C1 segment of cervical spinal cord (tissue), 14 donors: ENCODE measurements at places on chromosomes 13 and 19.

DNA sequence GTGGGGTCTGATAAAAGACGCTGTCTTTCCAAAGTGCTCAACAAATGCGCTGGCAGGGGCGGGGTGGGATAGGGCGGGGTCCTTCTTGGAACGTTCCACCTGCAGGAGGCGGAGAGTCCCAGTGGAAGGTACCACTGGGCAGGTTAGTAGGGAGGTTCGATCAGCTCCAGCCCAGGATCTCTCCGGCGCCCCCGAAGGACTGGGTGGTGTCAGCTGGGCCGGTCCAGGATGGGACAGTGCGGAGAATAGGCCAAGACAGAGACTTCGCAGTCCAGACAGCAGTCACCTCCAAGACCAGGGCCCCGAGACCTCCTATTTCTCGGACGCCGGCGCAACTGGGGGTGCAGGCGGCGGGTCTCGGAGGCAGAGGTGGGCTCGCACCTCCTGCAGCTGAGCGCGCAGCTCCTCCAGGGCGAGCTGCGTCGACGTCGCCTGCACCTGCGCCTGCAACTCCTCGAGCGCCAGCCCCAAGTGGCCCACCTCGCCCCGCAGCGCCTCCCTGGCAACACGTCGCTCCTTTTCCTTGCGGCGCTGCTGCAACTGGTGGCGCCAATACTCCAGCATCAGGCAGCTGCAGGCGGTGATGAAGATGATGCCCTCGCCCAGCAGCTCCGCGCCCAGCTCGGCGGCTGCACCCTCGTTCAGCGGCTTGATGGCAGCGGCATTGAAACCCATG, 21.6 kb downstream of the VASP start:
- no peak for DNase-seq

GRCh38 chr19:51509823-51510660, 8.4 kb upstream of the SIGLEC12 start:
- DNase-seq = no peak

DNA sequence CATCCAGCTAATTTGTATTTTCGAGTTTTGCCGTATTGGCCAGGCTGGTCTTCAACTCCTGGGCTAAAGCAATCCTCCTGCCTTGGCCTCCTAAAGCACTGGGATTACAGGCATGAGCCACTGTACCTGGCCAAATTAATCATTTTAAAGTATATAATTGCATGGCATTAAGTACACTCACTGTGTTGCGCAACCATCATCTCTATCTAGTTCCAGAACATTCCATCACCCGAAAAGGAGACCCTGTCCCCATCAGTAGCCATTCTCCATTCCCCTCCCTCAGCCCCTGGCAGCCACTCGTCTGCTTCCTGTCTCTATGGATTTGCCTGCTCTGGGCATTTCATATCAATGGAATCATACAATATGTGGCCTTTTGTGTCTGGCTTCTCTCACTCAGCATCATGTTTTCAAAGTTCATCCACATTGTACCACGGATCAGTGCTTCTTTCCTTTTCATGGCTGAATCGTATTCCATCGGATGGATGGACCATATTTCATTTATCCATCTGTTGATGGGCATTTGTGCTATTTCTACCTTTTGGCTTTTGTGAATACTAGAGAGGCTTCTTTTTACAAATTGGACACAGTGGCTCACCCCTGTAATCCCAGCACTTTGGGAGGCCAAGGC, 13.1 kb downstream of the PGPEP1 start:
- no peak for DNase-seq

DNA sequence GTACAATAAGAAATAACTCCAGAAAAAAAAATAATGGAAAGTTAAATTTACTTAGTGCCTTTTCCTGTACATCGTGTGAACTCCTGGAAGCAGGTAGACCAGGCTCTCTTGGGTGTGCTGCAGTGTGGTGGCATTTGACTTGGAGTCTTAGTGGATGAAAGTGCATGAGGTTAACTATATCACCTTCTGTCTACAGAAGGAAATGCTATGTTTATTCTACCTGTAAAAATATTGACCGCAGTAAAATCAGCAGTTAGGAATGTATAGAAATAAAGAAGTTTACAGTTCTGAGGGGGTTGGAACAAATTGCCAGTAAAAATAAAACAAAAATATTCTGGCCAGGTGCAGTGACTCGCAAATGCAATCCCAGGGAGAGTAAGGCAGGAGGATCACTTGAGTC, 722.1 kb downstream of the LIG4 start:
- no peak for DNase-seq

DNA sequence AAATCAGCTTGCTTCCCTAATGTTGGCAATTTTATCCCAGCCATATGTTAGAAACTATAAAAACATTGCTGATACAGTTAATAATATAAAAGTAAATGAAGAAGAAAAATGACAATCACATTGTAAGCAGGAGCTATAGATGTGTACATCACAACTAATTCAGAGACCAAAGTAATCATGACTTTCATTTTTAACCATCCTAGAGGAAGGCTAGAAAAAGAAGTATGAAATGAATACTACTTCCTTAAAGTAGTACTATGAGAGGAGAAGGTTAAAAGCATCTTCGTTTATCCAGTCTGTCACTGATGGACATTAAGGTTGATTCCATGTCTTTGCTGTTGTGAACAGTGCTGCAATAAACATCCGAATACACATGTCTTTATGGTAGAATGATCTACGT, 135.5 kb downstream of the IRS2 start:
- no peak for DNase-seq

GRCh38 chr13:90867336-90867683, 480.2 kb upstream of the MIR17HG start:
- DNase-seq = no peak

DNA sequence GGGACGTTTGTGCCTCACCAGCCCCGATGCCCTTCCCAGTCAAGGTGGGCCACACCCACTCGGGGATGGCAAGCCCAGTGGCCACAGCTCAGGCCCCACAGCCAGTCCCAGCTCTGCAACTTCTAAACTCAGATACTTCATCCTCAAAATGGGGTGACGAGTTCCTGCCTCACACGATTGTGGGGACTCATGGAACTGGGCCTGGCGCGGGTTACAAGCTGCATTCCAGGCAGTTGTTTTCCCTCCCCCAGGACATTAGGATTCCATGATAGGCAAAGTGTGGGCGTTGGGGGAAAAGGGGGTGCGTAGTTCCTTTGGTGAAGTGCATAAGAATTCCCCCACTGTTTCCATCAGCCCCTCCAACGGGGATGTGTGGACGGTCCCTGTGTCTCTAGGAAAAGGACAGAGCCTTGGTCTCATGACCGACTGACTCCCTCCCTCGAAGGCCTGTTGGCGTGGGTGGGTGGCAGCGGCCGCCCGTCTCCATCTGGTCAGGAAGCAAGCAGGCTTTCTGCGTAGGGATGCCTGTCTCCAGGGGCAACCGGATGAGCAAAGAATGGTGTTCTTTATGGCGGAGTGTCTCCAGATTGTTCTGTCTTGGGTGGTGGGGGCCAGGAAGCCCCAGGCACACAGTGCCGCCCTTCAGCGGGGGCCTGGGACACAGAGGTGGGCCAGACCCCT, 21.1 kb upstream of the NPAS1 start:
- peak; percentile 25 for DNase-seq

- no peak for DNase-seq
Measured at GRCh38 chr13:39959497-39960144, 304.2 kb downstream of the COG6 start.

- DNase-seq = no peak
Measured at GRCh38 chr13:107348471-107348870, 780.5 kb upstream of the ARGLU1 start.

GRCh38 chr13:113034451-113035212, 65.6 kb downstream of the MCF2L start:
- peak; percentile 44 for DNase-seq

GRCh38 chr13:63025741-63026140, 1610.1 kb upstream of the PCDH20 start:
- no peak for DNase-seq

DNA sequence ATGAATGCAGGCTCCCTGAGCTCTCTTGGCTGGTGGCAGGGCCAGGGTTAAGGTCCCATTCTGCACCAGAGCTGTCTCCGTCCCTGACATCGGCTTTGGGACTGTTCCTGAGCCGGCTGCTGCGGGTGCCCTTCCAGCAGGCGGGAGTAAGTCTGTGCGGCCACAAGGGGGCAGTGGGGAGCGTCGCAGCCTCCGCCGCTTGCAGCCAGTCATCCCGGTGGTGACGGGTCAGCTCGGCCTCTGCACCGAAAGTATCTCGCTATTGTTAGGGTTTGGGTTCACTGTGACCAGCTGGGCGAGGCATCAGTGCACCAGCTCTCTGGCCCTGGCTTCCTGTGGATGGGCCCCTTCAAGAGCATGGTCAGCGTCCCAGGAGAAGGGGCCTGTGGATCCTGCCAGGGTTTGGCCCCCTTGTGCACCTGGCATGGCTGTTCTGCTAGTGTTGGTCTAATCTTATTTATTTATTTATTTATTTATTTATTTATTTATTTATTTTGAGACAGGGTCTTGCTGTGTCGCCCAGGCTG, 15.1 kb downstream of the NDUFB7 start:
- DNase-seq = peak; percentile 84

DNA sequence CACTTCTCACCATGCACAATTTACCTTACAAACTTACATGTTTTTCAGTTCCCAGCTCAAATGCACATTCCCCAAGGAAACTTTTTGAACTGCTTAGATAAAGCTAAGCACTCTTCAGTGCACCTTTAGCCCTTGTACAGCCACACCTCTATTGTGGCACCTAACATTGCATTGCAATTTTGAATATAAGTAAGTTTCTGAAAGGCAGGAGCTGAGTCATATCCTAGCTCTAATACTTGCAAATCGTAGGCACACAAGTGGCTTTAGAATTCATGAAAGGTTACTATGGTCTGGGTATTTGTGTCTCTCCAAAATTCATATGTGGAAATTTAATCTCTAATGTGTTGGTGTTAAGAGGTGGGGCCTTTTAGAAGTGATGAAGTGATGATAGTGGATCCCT, 4.9 kb upstream of the ESD start:
- DNase-seq = no peak

DNA sequence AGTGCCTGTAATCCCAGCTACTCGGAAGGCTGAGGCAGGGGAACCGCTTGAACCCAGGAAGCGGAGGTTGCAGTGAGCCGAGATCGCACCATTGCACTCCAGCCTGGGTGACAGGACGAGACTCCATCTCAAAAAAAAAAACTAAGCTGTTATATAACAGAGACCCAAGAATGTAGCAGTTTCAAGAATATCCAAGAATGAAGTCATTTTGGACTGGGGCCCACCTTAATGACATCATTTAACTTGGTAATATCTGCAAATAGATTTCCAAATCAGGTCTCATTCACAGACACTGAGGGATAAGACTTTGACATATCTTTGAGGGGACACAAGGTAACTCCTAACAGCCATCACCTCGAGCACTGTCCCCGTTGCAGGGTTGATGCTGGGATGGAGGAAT, 36.5 kb upstream of the MRI1 start:
- no peak for DNase-seq

- no peak for DNase-seq
Measured at GRCh38 chr13:79392882-79393563, 13.0 kb downstream of the RBM26 start.

- no peak for DNase-seq
Measured at GRCh38 chr13:40207001-40207478, 459.4 kb downstream of the FOXO1 start.
